Eye (tissue), 1 donor: ENCODE measurements at places on chromosomes 3 and 15.

DNA sequence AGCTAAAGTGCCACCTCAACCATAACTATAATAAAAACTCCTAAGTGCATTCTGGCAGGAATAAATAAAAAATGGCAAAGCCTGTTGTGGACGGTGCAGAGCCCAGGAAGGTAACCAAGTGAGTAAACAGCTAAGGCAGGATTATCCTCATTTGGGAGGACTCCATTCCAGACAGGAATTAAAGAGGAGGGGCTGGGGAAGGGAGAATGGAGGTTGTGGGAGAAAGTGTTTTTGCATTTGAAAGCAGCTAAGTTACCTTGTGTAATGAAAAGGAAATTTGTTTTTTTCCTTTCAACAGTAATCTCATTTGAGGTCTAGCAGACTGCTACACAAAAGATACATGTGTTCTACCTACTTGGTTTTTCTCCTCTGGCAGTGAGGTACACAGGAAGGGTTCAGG, 248.5 kb downstream of the TIGIT start:
- DNase-seq: no peak

DNA sequence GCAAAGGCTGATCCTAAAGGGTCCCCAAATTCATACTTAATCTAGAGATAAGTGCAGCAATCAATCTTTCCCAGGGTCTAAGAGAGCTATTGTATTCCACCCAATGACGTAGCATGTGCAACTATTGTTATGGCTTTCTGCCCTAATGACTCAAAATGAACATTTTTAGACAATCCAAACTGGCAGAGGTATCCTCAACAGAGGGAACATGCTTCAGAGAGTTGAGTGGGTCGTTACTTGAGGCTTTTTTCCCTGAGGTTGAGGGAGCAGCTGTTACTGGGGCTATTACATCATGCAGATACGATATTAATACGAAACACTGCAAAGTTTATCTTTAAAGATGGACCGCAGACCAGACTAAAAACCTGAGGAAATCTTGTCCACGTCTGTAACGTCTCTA, 278.3 kb upstream of the WNT5A start:
- no peak for DNase-seq

- DNase-seq: no peak
These were observed 80.3 kb downstream of the FAIM start for GRCh38 chr3:138688871-138689299.

DNA sequence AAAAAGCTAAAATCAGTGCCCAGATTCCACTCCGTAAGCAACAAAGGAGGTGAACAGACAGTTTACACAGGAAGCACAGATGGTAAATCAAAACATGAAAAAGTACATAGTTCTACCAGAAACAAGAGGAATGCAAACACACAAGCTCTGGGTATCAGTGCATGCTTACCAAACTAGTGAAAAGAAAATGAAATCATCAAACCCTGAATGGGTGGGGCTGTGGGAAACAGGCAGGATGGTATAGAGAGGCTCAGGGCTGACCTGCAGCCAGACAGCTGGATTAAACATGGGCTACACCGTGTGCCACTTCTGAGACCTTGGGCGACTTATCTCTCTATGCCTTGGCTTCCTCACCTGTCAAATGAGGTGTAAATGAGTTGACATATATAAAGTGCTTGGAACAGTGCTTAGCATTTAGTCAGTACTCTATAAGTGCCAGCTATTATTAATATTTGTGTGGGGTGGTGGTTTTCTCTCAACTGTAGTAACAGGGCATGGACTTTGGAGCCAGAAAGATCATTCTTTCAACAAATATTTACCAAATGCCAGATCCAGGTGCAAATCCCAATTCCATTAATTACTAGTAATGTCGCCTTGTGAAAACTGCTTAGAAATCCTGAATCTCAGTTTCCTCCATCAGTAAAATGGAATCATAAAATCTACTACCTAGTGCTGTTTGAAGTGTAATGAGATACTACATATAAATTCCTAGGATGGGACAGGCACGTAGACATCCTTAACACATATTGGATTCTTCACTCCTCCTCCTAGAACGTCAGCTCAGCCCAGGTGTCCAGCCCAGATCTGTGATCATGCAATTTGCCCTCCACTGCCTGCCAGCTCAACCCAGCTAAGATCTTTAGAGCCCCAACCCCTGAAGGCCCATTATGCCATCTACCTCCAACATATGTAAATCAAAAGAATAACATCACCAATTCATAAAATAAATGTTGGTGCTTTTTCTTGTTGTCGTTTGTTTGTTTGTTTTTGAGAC, 55.5 kb upstream of the SMAD3 start:
- DNase-seq: no peak

DNA sequence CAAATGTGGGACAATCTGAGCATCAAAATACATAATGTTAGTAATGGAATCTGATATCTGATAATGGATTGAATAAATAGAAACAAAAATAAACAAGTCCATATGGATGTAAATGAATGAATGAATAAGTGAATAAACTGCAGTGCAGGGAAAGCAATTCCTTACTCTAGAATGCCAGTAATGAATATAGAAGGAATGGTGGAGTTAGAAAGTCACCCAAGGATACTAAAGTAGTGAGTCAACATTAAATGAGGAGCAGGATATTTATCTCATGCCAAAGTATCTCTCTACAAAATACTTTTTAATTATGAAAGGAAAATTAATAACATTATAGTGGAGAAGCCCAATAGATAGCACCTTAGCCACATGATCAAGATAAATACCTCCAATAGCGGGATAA, 300.3 kb downstream of the FEZF2 start:
- DNase-seq: no peak

- peak; percentile 17 for DNase-seq
These were observed 42.1 kb downstream of the PPCDC start for GRCh38 chr15:75065467-75065850.

- DNase-seq: no peak
These were observed 51.0 kb upstream of the ATOSA start for GRCh38 chr15:52730173-52730572.

DNA sequence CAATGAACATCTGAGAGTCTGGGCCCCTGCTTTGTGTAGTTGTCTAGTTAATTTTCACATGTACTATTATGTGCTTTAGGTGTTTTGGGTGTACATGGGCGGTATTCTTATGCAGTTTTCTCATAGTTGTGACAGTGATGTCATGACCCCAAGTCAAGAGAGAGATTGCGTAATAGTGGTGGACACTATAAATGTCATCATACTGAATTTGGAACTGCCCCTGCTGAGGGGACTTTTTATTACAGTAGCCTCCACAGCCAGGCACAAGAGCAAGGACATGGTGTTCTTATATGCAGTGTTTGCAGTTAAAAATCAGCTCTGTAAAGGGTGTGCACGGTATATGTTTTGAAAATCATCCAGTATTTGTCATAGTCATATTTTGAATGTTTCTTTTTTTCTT, 29.5 kb downstream of the ABHD2 start:
- no peak for DNase-seq

DNA sequence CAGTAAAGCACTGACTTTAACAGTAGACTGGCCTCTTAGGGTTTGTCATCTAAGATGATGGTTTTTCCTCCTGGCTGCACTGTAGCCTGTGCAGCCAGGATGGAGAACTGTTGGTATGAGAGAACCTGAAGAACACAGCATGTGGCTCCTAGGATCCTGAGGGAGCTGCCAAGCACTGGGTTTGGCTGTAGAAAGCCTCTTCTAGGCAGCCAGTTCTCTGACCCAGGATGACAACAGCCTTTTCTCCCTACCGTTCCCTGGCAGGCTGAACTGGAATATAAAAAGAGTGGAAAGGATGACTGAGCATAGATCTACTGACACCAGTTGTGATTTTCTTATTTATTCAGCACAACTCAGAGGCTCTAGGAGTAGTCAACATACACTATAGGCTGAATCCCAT, 34.3 kb upstream of the MANF start:
- no peak for DNase-seq

DNA sequence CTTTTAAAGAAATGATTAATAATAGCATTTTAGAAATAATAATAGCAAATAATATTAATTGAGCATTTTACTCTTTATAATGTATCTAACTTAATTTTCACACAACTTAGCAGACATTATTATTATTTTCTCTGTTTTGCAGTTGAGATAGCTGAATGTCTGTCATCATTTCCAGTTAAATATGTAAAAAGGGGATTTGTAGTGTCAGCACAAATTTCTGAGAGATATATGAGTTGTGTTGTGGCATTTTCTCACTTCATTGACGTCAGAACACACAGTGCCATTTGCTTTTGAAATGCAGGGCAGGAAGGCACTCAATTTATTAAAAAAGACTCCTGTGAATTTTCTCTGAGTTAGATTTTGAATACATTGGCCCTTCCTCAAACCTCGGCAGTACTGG, 111.0 kb downstream of the GRM7 start:
- DNase-seq: no peak

GRCh38 chr3:56771376-56771775, 30.4 kb downstream of the ARHGEF3 start:
- no peak for DNase-seq

GRCh38 chr3:48430708-48431101, 819 bp upstream of the PLXNB1 start:
- DNase-seq: no peak

GRCh38 chr3:58668247-58668646, 1.7 kb upstream of the FAM3D start:
- no peak for DNase-seq

DNA sequence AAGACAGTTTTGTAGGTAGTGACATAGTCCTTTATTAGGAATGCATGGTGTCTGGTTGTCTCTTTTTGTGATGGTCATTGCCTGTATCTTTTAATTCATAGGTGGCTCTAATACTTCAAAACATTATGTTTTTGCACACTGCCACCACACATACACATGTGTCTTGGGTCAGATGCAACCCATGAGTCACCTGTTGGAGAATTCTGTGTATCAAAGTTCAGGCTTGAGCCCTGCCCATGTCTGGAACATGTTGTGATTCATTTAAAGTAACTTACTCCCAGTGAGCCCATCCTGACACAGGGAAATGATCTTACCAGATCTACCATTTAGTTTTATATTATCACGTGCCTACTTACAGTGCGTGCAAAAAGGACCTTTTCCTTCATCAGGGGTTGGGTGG, 142.7 kb downstream of the GHSR start:
- DNase-seq: no peak

- no peak for DNase-seq
These were observed 527.4 kb upstream of the PROK2 start for GRCh38 chr3:72312339-72312738.

DNA sequence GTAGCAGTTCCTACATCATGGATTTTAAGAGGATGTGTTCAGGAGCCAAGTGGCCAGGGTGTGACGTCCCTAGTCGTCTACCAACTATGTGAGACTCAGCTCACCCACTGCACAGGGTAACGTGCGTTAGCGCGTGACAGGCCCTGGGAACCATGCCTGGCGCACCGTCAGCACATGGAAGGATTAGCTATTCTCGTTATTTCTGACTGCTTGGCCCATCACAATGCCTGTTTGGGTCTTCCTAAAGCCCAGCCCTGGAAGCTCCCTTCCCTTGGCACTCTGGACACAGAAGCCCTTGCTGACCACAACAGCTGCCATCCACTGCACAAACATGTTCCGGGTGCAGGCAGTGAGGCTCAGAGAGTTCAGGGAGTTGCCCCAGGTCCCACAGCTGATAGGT, 91.0 kb upstream of the RPL32 start:
- no peak for DNase-seq

- no peak for DNase-seq
These were observed 54.9 kb upstream of the COL6A6 start for GRCh38 chr3:130462089-130462488.

DNA sequence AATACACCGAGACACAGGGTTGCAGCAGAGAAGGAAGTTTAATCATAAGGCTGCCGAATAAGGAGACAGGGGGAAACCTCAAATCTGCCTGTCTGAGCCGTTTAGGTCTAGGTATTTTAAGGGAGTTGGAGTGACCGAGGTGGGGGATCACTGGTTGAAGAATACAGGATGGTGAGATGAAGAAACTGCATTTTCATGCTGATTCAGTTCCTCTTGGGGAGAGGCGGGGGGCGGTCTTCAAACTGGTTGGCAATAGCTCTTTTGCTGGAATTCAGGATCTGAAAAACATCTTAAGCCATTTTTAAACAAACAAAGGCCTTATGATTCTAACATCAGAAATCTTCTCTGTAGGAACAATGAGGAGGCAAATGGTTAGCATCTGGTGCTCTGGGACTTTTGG, 699.5 kb upstream of the CFAP20DC start:
- no peak for DNase-seq

DNA sequence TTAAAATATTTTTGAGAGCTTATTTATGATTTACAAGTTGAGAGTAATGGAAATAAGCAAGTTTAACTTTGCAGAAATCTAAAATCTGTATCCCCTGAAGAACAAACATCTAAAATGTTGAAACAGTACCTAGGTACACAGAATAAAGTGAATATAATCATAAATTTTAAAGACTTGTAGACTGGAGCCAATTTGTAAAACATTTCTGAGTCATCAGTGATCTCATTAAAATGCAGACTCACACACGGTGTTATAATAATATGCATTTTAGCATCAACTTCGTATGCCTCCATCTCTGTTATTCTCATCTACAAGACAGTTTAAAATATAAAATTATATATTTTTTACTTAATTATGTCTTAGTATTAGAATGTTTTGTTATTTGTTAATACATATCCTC, 399.5 kb upstream of the GOLIM4 start:
- no peak for DNase-seq

DNA sequence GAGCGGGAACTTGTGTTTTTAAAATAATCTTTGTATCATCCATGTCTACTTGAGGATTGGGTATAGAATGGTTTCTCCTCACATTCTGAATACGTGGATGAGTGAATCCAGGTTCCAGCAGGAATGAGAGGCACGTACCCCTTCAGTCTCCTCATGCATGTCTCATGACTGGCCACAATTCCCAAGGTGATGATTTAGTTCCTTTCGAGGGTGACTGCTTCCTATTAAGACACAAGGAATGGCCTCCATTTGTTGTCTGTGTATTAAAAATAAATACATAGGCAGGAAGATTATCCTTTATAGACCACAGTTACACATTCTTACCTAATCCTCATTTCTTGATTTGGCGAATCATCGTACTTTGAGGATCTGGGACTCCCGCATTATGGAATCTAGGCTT, 217.0 kb upstream of the LRIG1 start:
- DNase-seq: no peak

GRCh38 chr3:22621205-22621809, 581.8 kb upstream of the UBE2E2 start:
- DNase-seq: no peak

- peak; percentile 94 for DNase-seq
These were observed 860 bp downstream of the ATG3 start for GRCh38 chr3:112560721-112561483.
